Lung (tissue), 17 donors: ENCODE measurements at places on chromosomes 5 and 9.

GRCh38 chr9:136525841-136526499 is 19.9 kb downstream of the NOTCH1 start:
- peak; percentile 58 for DNase-seq

GRCh38 chr9:10238087-10238486 is 374.7 kb downstream of the PTPRD start:
- no peak for DNase-seq

DNA sequence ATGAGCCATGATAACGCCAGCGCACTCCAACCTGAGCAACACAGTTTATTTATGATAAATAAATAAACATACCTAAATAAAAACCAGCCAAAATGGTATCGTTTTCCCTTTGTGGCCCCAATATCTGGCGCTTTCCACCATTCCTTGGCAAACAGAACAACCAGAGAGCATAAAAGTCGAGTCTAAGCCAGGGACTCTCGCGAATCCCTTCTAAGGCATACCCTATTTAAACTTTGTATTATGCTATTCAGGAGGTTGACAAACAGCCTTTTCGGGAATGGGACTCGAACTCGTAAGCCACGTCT is 386 bp upstream of the MATR3 start:
- no peak for DNase-seq

- DNase-seq = peak; percentile 32
These were observed 141.4 kb downstream of the AOPEP start for GRCh38 chr9:94867842-94868312.

- no peak for DNase-seq
These were observed 44.3 kb downstream of the SLC28A3 start for GRCh38 chr9:84296146-84296843.

DNA sequence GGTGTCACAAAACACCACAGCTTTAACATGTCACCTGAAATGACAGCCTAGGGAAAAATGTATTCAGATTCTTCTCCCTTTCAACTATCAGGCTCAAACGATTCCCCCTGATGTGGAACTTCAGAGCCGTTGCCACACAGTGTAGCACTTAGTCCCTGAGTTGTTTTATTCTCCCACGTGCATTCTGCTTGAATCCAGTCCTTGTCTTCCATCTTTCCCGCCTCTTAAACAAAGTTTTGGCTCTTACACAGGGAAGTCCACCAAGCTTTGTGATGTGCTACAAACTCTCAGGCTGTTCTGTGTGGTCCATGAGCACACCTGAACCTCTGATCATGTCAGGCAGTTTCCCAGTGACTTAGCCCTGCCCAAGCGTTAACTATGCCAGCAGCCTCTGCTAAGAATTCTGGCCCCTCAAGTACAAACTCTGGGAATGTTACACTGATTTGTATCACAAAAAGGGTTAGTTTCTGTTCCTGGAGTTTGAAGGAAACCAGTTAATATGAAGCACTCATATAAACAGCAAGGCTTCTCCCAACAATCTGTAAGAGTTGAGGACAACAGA is 45.8 kb upstream of the RNF38 start:
- DNase-seq = no peak

DNA sequence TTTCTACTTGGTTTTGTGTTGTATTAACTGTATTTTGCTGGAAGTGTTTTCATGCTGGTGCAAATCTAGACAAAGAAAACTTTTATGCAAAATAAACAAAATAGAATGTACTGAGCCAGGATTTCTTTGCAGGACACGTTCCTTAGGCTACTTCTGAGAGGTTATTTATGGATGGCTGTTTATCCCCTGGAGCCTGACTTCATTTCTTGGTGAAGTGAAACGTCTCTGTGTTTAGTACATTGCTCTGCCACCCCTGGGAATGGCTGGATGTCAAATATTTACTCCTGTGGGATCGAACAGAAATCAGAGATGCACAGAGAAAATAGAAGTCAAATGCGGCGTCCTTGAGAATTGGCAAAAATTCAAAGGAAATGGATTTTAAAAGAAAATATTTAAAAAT is 327.1 kb upstream of the MPDZ start:
- DNase-seq = no peak

DNA sequence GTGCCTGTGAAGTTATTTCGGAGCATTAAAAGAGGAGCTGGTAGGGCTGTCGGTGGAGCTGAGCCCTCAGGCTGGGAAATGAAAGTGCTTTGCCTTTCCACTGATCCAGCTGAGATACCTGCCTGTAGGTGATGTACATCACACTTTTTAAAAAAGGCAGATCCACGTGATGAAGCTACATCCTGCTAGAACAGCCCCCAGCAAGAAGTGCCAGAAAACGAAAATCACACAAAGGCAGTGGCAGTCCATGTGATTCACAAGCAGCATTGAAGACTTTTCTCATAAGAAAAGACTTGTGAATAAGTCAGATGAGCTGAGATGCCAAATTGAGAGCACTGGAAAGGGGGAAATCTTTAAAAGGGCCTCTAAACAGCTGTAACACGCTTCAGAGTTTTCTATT is 765.1 kb downstream of the PTPRD start:
- DNase-seq = no peak
